T-helper 22 cell (primary cell): ENCODE measurements at places on chromosomes 12 and 14.

- DNase-seq = no peak
Observed at GRCh38 chr12:6532927-6533652, 1.2 kb upstream of the GAPDH start.

- no peak for DNase-seq
Observed at GRCh38 chr12:46572644-46573346, 200.2 kb upstream of the SLC38A2 start.

GRCh38 chr12:94133964-94134795 lies 14.2 kb upstream of the PLXNC1 start:
- DNase-seq = no peak

DNA sequence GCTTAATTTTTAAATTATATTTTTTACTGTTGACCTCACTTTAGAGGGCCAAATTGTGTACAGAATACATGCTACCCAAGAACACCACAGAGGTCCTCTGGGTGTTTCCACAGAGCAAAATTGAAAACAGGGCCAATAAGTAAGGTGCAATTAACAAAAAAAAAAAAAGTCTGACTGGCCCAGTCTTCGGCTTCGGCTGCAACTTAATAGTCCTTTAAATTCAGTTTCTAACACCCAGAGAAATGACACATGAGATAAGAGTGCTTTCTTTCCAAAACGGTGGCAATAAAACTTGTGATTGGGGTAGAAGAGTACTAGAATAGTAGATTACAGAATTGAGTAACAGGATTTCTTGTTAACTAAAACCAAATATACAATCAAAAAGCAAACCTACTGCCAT lies 81.3 kb downstream of the MED13L start:
- DNase-seq = no peak

DNA sequence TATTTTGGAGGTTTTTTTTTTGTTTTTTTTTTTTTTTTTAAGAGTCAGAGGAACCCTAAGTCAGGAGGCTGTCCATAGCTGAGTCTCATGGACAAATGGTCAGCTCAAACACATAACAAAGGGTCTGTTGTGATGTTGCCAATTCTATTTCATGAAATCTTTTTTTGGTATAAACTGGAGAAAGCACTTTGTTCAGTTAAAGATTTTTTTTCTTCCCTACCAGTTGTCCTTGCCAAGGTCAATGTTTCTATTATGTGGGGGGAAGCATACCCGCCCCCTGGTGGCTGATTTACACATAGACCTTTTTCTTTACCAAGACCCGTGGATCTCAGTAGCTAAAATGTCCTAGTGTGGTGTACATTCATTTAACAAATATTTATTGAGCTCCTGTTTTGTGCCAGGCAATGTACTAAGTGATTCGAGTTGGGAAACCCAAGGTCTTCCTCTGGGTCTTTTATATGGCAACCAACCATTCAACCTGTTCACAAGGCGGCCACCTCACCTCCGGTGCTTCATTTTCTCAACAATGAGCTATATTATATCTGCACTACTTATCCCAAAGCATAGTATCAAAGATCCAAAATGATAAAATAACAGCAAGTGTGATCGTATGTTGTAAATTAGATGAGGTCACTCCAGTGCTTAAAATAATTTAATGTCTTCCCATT lies 214.5 kb downstream of the PAH start:
- DNase-seq = no peak

- no peak for DNase-seq
Observed at GRCh38 chr12:64800640-64801039, 23.8 kb upstream of the TBC1D30 start.

DNA sequence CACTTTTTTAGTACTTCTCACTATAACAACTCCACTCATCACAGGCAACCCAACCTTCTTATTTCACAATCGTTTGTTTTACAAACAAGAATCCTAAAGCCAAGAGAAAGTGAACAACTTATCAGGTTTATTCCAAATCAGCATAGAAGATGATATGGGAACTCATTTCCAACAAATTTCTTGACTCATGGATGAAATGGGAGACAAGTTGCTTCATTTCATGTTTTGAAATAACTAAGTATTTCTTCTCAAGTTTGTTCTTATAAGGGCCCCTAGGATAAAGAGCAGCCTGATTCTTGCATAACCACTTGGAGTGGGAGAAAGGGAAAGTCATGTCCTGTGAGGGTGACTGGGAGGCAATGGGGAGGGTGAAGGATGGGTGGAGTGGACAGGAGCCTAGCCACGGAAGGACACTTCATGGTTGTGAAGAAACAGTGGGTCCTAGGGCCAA lies 168.3 kb downstream of the DUSP6 start:
- no peak for DNase-seq

GRCh38 chr14:105108516-105108864 lies 43.3 kb upstream of the GPR132 start:
- no peak for DNase-seq
